Lung (tissue), 17 donors: ENCODE measurements at places on chromosomes 2 and 18. TPM values are rescaled to one million over a fixed set of nuclear protein-coding genes. Genes with fewer than 3 reads are reported as not detected.

- H3K4me3 ChIP-seq = peak overlapping the region; percentile 89
- no peak for DNase-seq
- no peaks in the 10 kb centered on the region for H3K27me3 ChIP-seq
- peak overlapping the region; percentile 96 for H3K27ac ChIP-seq
- peaks cover 3% of the 10 kb centered on the region for H3K36me3 ChIP-seq
- peaks cover 4% of the 10 kb centered on the region for H3K4me1 ChIP-seq
These were observed 378 bp downstream of the WDPCP start for GRCh38 chr2:63587814-63588384.

DNA sequence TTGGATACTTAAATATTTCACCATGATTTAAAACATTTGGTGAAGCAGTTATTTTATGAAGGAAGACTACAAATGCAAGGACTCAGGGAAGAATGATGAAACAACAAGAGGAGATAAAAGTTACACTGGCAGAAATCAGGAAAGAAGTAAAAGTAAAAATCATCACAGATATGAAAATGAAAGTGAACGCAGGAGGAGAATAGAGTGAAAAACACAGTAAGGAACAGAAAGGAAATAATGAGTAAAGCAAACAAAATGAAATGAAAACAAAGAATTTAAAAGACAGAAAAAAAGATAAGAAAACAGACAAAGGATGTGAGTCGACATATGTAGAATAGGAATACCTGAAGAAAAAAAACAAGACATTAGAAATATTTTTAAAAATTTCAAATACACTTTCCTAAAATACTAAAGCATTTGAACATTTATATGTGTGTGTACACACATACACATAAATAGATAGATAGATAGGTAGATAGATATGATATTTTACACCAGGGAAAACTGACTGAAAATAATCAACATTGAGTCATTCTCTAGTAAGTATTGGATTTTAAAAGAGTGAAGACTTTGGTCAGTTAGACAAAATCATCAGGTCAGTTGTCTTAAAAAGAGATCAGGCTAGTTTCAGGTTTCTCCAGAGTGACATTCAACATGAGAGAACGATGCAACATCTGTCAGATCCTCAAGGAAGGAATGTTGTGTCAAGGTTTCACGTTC lies 12.1 kb upstream of the KDSR start:
- H3K36me3 ChIP-seq = no peaks in the 10 kb centered on the region
- DNase-seq = no peak
- H3K27ac ChIP-seq = no peak overlapping the region
- no peaks in the 10 kb centered on the region for H3K4me1 ChIP-seq
- no peak overlapping the region for H3K4me3 ChIP-seq
- no peaks in the 10 kb centered on the region for H3K27me3 ChIP-seq

EMILIN1 gene
- total RNA-seq = 163 TPM

LYPD1 gene
- total RNA-seq = 0.28 TPM

RNF25 gene
- 15.5 TPM for total RNA-seq

DNA sequence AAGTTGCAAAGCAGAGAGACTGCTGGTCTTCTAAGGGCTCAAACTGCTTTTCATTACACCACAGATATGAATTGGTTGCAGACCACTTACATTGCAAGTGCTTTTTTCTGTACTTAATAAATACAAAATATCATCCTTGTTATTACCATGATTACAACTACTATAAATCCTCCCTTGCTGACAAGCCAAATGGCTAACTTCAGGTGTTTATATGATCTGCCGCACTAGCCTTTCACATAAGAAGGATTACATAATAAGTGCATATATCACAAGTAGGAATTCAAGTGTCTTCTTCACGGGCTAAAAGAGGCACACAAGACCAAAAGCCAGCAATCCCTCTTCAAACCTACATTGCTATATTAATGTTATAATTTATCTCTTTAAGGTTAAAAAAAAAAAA lies 373.0 kb downstream of the ZEB2 start:
- H3K4me1 ChIP-seq = no peaks in the 10 kb centered on the region
- H3K4me3 ChIP-seq = no peak overlapping the region
- DNase-seq = no peak
- H3K36me3 ChIP-seq = no peaks in the 10 kb centered on the region

GRCh38 chr2:102425441-102426132 lies 2.6 kb downstream of the IL18RAP start:
- H3K27me3 ChIP-seq = no peaks in the 10 kb centered on the region
- no peak for DNase-seq
- H3K4me1 ChIP-seq = no peaks in the 10 kb centered on the region
- no peak overlapping the region for H3K27ac ChIP-seq
- H3K36me3 ChIP-seq = no peaks in the 10 kb centered on the region
- H3K4me3 ChIP-seq = no peak overlapping the region

DNA sequence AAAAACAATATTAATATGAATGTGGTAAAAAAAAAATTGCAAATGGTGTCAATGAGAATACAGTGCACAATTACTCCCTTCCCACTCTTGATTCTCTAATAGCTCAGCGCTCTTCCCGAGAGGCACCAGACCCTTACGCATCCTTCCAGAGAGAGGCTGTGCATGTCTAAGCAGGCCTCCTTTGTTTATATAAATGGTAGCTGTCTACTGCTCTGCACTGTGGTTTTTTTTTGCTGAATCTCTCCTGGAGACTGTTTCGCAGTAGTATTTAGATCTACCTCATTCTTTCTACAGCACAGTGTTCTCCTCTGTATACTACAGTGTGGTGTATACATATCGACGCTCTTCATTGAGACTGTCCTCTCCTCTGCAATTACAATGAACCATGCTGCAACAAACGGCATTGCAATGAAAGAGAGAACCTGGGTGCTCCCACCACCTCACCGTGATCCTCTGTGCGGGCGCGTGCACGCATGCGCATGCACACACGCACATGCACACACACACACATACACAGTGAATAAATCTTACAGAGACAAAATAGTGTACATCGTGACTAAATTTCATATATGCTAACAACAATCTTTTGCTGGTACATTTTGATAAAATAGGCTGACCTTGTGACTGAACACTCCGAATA lies 19.4 kb downstream of the SEPTIN10 start:
- H3K36me3 ChIP-seq = no peaks in the 10 kb centered on the region
- H3K27me3 ChIP-seq = no peaks in the 10 kb centered on the region
- DNase-seq = no peak
- no peak overlapping the region for H3K27ac ChIP-seq
- H3K4me3 ChIP-seq = no peak overlapping the region

DNA sequence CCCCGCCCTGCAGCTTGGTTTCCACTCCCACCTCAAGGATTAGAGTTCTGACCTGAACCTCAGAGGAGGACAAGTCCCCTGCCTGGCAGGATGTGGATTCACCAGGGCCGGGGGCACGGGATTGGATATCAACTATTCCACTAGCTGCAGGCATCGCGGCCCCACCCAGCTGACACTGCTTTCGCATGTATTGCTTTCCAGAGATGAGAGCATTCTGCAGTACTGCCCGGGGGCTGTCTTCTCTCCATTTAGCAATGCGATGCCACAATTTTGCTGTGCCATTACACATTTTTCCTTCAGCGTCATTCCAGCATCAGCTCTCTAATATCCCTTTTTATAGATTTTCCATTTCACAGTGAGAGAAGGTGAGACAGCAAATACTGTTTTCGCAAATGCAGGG lies 42.0 kb downstream of the CTIF start:
- no peak overlapping the region for H3K27ac ChIP-seq
- no peak overlapping the region for H3K4me3 ChIP-seq
- H3K36me3 ChIP-seq = peaks cover 2% of the 10 kb centered on the region
- no peak for DNase-seq
- H3K4me1 ChIP-seq = peaks cover 5% of the 10 kb centered on the region
- H3K27me3 ChIP-seq = no peaks in the 10 kb centered on the region

GRCh38 chr2:139885921-139886498 lies 1105.8 kb upstream of the NXPH2 start:
- no peaks in the 10 kb centered on the region for H3K27me3 ChIP-seq
- no peaks in the 10 kb centered on the region for H3K36me3 ChIP-seq
- H3K4me3 ChIP-seq = no peak overlapping the region
- DNase-seq = no peak

SH3BP4 gene
- 20.6 TPM for total RNA-seq

DNA sequence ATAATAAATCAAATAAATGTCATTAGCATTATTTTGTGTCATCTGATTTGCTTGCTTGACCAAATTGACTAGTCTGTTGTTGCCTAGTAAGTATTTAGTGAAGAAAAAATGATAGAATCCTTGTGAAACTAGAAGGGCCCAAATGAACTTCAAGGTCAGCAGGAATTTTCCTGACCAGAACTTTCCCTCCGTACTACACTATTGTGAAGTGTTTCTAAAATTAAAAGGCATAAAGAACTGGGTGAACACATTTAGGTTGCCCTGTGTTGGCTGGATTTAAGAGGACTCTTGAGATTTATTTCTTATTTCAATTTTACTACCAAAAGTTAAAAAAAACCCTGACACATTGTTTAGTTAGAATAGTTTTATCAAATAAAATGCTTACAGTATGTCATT lies 142.6 kb downstream of the CCDC85A start:
- DNase-seq = no peak
- H3K27ac ChIP-seq = no peak overlapping the region
- H3K4me1 ChIP-seq = no peaks in the 10 kb centered on the region
- no peak overlapping the region for H3K4me3 ChIP-seq

GRCh38 chr2:64533882-64534281 lies 9.8 kb downstream of the AFTPH start:
- DNase-seq = no peak
- no peaks in the 10 kb centered on the region for H3K4me1 ChIP-seq
- no peak overlapping the region for H3K27ac ChIP-seq
- no peaks in the 10 kb centered on the region for H3K36me3 ChIP-seq

GRCh38 chr2:152309352-152310214 lies 25.4 kb upstream of the FMNL2 start:
- no peak overlapping the region for H3K27ac ChIP-seq
- no peaks in the 10 kb centered on the region for H3K36me3 ChIP-seq
- no peak for DNase-seq
- H3K4me3 ChIP-seq = no peak overlapping the region

- no peak for DNase-seq
- H3K27me3 ChIP-seq = no peaks in the 10 kb centered on the region
- H3K27ac ChIP-seq = no peak overlapping the region
- H3K4me1 ChIP-seq = peaks cover 3% of the 10 kb centered on the region
These were observed 237.6 kb upstream of the APCDD1 start for GRCh38 chr18:10216791-10217190.
